ENCODE measurements at places on chromosomes 1 and 21.

- no peak for DNase-seq
These were observed 11.6 kb downstream of the MYBPH start for GRCh38 chr1:203163891-203164635.

DNA sequence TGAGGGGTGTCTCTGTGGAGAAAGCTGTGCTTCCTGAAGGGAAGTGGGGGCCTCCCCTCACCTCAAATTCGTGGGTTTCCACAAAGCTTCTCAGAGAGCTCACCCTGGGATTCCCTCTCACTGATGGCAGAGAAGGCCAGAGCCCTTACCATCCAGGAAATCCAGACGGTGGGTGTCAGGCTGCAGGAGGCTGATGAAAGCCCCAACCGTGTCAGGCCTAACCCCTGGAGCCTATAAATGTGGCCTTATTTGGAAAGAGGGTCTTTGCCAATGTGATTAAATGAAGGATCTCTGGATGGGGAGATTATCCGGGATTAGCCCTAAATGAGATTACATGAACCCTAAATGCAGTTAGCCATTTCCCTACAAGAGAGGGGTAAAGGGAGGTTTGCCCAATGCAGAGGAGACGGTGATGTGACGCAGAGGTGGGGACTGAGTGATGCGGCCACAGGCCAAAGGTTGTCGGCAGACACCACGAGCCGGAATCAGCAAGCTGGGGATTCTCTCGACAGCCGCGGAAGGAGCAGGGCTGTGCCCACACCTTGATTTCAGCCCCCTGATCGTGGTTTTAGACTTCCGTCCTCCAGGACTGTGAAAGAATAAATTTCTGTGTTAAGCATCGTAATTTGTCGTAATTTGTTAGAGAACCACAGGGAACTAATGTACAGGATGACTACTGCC is 82.6 kb downstream of the TOMM20 start:
- DNase-seq = no peak

GRCh38 chr21:29293495-29293894 is 5.2 kb upstream of the BACH1 start:
- no peak for DNase-seq

DNA sequence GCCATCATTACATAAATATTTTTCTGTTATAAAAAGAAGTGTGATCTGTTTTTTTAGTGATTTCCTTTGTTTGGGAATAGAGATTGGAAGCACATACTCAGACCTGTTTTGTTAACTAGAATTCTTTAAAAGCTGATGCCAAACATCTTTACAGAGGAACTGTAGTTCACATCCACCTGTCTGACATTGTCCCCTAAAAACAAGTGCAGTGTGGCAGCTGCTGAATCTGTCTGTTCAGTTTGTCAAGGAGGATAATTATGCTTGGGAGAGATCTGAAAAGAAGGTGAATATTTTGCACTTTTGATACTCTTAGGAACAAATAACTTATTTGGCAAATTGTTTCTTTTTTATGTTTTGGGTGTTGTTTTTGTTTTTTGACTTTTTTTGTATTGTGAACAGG is 13.6 kb downstream of the AGMAT start:
- DNase-seq = no peak

- DNase-seq = no peak
These were observed 110.7 kb upstream of the KIAA0040 start for GRCh38 chr1:175303201-175303707.

GRCh38 chr1:116508984-116509980 is 61.5 kb downstream of the CD58 start:
- peak; percentile 99 for DNase-seq
